Pulmonary artery endothelial cell (primary cell): ENCODE measurements at places on chromosomes 4 and X. TPM values are rescaled to one million over a fixed set of nuclear protein-coding genes. Genes with fewer than 3 reads are reported as not detected.

The ZNF674 gene
- total RNA-seq = 4.3 and 5.2 TPM in 2 replicates

- no peak for DNase-seq
Measured at GRCh38 chrX:50180073-50180940, 20.5 kb downstream of the AKAP4 start.

The EPHA5 gene
- total RNA-seq = not detected in 2 replicates

GRCh38 chrX:120536061-120536460 lies 24.7 kb downstream of the CUL4B start:
- no peak for DNase-seq

The TLR7 gene
- total RNA-seq = not detected in 2 replicates

The ALB gene
- not detected in 2 replicates for total RNA-seq

DNA sequence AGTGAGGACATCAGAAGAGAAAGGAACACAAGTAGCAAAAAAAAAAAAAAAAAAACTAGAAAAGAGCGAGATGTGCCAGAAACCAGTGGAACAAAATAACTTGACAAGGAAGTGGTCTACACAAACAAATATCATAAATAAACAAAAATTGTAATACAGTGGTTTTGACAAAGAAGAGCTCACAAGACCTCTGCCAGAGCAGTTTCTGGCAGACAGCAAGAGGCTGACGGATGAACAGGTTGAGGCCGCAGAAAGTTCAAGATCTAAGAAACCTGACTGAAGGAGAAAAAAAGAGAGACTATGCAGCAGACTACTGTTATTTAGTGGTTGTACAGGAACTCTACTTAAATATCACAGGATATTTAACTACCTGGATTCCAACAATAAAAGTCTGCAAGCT lies 66.2 kb downstream of the MAB21L2 start:
- DNase-seq = no peak

DNA sequence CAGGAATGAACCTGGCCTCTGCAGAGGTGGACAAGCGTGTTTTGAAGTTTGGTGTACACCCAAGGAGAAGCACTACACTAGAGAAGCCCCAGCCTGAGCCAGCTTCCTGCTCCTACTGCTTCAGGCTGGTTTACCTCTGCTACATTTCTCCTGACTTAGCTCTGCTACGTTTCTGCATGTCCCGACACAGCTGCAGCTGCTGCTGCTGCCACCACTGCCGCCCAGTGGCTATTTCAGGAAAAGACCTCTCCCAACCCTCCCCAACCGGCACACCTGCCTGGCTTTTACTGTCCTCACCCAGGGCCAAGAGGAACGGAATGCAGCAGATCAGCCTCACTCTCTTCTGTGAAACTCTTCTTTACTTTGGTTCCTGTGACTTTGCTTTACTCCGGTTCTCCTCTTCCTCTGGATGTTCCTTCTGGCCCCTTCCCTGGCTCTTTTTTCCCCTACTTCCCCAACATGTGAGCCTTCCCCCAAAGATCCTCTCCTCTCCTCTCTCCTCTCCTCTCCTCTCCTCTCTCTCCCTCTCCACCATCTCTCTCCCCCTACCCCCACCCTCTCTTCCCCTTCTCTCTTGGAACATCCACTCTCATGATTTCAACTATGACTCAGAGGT lies 3.1 kb upstream of the P2RY4 start:
- no peak for DNase-seq

DNA sequence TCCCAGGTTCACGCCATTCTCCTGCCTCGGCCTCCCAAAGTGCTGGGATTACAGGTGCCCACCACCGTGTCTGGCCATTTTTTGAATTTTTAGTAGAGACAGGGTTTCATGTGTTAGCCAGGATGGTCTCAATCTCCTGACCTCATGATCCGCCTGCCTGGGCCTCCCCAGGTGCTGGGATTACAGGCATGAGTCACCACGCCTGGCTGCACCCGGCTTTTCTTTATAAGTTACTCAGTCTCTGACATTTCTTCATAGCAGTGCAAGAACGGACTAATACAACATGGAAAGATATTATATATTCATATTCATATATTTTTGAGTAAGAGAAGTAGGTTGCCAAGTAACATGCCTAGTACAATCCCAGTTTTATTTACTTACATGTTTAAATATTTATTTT lies 22.9 kb downstream of the SHROOM3 start:
- DNase-seq = no peak
